ENCODE measurements at places on chromosomes 1 and 21.

DNA sequence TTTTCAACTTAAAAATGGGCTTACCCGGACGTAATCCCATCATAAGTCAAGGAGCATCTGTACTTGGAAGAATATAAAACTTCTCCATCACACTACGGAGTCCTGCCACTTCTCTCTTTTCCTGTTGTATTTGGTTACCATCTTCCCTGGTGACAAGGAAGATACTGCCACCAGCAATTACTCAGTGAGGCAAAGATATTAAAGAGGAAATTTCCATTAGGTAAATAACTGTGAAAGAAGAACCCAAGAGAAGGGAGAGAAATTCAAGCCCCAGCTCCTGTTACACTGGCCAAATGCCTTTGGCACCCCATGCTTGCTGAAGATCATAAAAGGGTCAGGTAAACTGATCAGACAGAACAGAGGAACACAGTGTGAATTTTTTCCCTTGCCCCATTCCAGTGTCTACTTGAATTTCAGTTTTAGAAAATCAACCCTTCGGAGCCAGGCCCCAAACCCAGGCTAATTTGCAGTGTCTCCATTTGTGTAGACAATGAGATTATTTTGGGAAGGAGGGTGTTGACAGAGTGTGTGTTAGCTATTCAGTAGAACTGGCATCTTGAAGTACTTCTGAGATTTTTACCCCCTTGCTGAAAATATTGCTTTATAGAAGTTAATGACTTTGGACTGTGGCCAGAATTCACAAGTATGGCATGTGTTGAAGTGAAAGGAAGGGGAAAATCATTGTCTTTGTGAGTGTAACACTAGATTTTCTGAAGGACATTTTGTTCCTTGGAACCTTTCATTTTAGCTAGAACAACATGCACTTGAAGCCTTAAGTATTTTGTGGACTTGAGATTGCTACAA is 167.1 kb downstream of the DHRS3 start:
- no peak for DNase-seq

- DNase-seq, result no peak
Measured at GRCh38 chr1:46569884-46570725, 18.7 kb upstream of the KNCN start.

DNA sequence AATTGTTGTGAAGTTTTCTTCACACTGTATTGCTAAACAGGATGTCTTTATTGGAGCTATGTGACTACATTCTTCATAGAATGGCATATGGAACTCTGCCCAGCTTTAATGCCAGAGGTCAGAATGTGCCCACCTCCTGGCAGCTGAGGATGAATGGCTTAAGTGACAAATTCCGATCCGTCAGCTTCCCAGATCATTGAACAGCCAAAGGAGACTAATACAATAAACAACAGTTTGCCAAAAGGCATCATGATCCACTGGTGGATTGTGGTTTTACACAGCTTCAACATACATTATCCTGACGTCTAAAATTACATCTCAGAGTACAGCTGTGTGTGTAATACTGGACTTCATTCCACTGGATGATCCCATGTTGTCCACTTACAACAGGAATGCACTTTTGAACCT is 68.7 kb upstream of the C1orf105 start:
- no peak for DNase-seq

- no peak for DNase-seq
Measured at GRCh38 chr1:31579374-31579773, 3.1 kb downstream of the TINAGL1 start.

DNA sequence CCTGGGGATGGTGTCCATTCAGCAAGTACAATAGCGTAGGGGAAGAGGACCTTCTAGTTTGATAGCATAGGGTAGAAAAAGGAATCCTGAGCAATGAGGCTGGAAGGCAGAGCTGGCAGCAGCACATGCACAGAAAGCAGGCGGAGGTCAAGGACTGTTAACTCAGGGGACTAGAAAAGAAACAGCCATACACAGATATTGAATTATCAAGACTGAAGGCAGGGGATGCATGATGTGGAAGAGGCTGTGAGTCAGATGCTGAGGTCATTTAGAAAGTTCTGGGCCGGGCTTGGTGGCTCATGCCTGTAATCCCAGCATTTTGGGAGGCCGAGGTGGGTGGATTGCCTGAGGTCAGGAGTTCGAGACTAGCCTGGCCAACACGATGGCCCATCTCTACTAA is 65.6 kb downstream of the OPTC start:
- DNase-seq, result no peak

DNA sequence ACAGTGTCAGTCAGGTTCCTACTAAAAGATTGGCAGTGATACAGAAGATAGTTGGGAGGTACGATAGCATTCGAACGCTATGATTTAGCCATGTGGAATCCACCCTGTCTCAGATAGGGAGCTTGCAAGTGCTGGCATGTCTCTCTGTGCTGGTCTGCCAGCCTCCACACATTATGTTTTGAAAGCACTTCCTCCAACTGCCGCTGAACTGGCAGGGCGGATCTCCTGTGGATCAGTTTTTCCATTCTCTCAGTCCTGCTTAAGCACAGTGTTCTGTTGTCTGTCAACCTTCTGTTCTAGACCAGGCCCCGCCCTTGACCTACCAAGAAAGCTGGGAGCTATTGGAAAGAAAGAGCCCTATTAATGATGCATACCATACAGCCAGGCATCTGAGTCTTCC is 65.5 kb upstream of the PALMD start:
- DNase-seq, result no peak

DNA sequence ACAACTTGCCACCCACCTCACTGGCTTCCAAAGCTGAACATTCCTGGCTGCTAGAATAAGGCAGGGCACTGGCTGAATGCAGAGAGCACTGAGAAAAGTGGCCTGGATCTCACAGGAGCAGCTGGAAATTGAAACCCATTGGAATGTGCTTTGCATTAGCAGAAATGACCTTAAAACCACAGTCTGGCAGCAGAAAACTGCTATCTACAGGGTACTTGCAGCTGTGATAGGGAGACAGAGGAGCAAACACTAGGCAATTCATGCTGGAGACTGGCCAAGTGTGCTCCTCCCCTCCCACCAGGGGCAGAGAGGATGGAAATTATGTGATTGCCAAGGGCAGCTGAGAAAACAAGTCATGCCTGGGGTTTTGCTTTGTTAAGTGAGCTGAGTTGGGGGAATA is 47.2 kb downstream of the HSD3B1 start:
- no peak for DNase-seq

All from activated CD8-positive, alpha-beta memory T cell treated with anti-CD3 and anti-CD28 coated beads for 1 hour (primary cell).